ENCODE measurements at places on chromosomes 11 and 22. TPM values are rescaled to one million over a fixed set of nuclear protein-coding genes. Genes with fewer than 3 reads are reported as not detected.

Gene KLHDC7B
- total RNA-seq = 7.5 TPM

- no peaks in the 10 kb centered on the region for H3K36me3 ChIP-seq
- no peak overlapping the region for H3K4me3 ChIP-seq
- no peaks in the 10 kb centered on the region for H3K27me3 ChIP-seq
- H3K27ac ChIP-seq = no peak overlapping the region
- no peak for DNase-seq
Observed at GRCh38 chr11:72343006-72343756, 91.2 kb downstream of the CLPB start.

Gene RGL4
- 9.8 TPM for total RNA-seq

- peaks cover 6% of the 10 kb centered on the region for H3K4me1 ChIP-seq
- no peaks in the 10 kb centered on the region for H3K36me3 ChIP-seq
- H3K27ac ChIP-seq = no peak overlapping the region
- peaks cover 19% of the 10 kb centered on the region for H3K27me3 ChIP-seq
- no peak for DNase-seq
- no peak overlapping the region for H3K4me3 ChIP-seq
Observed at GRCh38 chr22:29078869-29079207, 6.0 kb downstream of the KREMEN1 start.

DNA sequence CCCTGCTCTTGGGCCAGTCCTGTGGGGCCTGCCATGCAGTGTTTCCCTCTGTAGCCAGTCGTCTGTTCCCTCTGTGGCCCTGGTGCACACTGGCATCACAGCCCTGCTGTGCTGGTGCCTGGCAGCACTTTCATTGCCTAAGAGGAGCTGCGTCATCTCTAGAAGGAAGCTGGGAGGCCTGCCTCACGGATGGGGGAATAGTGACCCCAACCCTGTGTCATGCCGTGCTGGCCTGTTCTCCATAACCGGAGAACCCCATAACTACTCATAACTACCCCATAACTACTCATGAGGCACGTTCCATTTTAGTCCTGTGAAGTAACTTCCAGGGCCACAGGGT, 14.0 kb downstream of the RAB36 start:
- H3K36me3 ChIP-seq = no peaks in the 10 kb centered on the region
- H3K27ac ChIP-seq = no peak overlapping the region
- DNase-seq = no peak
- no peaks in the 10 kb centered on the region for H3K27me3 ChIP-seq

Gene CARD18
- total RNA-seq = not detected

Gene SCGB1A1
- not detected for total RNA-seq

Gene PGA5
- not detected for total RNA-seq

GRCh38 chr22:39725351-39726035, 154.9 kb downstream of the CACNA1I start:
- no peaks in the 10 kb centered on the region for H3K36me3 ChIP-seq
- H3K4me3 ChIP-seq = no peak overlapping the region
- DNase-seq = no peak
- no peaks in the 10 kb centered on the region for H3K4me1 ChIP-seq
- H3K27me3 ChIP-seq = no peaks in the 10 kb centered on the region
- H3K27ac ChIP-seq = no peak overlapping the region

DNA sequence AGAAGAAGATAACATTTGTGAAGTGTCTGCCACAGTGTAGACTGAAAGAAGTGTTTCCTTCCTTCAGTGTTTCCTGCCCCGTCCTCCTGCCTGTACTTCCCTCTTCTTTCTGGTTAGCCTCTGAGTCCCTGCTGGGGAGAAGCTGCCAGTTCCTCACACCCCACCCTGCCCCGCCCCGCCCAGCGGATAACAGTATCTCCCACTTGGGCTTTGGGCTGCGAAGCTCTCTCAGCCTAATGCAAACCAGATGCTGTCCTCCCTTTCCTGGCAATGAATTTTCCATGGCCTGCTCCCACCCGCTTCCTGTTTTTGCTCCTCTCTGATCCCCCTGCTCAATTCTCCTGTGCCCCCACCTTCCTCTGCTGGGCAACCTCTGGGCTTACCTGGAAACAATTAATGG, 5.2 kb upstream of the RAB3IL1 start:
- peaks cover 8% of the 10 kb centered on the region for H3K27me3 ChIP-seq
- no peaks in the 10 kb centered on the region for H3K36me3 ChIP-seq
- no peaks in the 10 kb centered on the region for H3K4me1 ChIP-seq
- no peak overlapping the region for H3K4me3 ChIP-seq
- no peak overlapping the region for H3K27ac ChIP-seq

GRCh38 chr11:34512840-34513681, 533 bp downstream of the ELF5 start:
- H3K4me1 ChIP-seq = no peaks in the 10 kb centered on the region
- no peak overlapping the region for H3K4me3 ChIP-seq
- no peaks in the 10 kb centered on the region for H3K27me3 ChIP-seq
- H3K36me3 ChIP-seq = no peaks in the 10 kb centered on the region

Data from CD4-positive, alpha-beta memory T cell (primary cell).